ENCODE measurements at places on chromosomes 12 and 14.

GRCh38 chr12:45887544-45887943 is 102.8 kb downstream of the SCAF11 start:
- DNase-seq: no peak

DNA sequence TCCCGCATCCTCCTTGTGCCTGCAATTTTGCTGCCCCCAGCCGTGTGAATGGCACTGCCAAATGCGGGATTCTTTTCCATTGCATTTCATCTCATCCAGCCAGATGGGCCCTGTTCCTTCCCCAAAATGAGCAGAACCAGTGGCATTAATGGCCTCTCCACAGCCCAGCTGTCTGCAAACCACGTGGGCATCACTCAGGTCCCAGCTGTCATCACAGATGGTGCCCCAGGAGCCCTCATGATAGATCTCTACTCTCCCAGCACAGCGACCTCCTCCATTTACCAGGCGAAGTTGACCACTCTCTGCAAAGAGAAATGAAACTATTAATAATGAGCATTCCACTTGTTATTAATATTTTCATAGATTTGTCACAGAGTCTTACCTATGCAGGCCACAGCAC is 17.1 kb downstream of the CD163 start:
- DNase-seq: no peak

DNA sequence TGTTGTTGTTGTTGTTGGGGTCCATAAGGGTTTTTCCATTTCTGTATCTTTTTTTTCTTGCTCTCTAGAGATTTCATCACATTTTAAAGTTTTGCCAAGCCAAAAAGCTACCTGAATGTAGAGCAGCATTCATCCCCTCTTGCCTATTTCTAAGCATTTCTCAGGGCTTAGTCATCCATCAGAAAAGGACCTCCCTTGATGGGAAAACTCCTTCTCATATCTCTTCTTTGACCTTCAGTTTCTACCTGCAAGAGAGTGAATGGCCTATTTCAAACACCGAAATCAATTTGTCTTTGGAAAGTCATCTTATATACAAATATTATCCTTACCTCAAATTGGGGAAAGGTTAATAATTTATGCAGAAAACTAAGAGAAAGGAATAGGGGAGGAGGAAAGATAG is 4.5 kb downstream of the MYBPC1 start:
- no peak for DNase-seq

- no peak for DNase-seq
Observed at GRCh38 chr12:86286119-86286518, 29.9 kb upstream of the MGAT4C start.

DNA sequence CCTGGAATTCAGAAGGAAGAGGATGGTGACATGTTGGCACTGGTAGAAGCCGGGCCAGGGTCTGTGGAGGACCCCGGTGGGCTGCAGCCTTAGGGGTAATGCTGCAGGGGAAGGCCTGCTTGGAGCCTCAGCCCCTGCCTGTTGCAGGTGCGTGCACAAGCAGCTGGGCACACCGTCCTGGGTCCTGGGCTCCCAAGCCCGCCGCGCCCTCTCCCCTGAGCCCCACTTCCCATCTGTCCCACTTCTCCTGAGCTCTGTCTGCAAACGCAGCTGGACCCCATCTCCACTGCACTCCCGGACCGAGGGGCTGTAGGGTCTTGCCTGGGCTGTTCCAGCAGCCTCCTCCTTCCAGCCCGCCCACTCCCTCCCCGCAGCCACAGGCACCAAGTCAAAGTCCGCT is 116.8 kb downstream of the GLT1D1 start:
- no peak for DNase-seq

DNA sequence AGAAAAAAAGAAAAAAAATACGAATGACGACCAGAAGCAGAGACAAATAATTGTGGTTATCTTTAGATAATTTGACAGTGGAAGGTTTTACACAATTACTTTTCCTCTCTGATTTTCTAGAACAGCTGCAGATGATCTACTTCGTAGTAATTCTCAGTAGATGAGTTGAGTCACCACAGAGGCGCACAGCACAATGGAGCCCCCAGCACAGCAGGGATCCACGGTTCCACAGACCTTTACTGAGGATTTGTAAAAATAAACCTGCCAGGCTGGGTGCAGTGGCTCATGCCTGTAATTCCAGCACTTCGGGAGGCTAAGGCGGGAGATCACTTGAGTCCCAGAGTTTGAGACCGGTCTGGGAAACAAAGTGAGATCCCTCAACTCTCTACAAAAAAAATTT is 29.3 kb downstream of the AMN start:
- no peak for DNase-seq

- DNase-seq: no peak
Observed at GRCh38 chr14:61187196-61187905, 93.8 kb downstream of the TMEM30B start.

DNA sequence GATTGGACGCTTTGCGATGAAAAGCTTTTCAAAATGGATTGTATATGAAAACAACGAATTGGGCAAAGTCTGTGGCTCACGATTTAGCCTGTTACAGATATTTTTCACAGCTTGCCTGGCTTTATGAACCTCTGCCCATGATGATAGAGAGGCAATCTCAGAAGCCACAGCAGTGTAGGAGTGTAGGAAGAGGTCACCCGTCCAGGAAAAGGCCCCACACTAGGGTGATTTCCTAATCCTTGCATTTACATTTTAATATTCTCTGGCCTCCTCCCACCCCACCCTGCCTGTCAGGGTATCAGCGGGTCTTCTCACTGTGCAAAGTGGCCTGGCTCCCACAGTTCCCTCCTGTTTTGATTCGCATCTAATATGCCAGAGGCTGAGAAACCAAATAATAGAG is 81.8 kb upstream of the FOXN3 start:
- no peak for DNase-seq

DNA sequence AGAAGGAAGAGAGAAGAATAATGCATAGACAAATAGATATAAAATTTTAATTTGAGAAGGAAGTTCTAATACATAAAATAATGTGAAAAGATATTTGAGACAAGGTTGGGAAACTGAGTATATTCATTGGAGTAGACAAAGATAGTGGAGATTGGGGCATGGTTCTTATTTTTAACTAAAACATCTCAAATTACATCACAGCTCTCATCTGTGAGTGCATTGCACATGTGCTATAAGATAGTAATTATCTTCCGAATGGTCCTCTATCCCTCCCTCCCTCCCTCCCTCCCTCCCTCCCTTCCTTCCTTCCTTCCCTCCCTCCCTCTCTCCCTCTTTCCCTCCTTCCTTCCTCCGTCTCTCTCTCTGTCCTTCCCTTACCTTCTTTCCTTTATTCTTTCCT is 1104.0 kb upstream of the FLRT2 start:
- DNase-seq: no peak

- DNase-seq: no peak
Observed at GRCh38 chr12:119914666-119915065, 37.5 kb upstream of the CIT start.

DNA sequence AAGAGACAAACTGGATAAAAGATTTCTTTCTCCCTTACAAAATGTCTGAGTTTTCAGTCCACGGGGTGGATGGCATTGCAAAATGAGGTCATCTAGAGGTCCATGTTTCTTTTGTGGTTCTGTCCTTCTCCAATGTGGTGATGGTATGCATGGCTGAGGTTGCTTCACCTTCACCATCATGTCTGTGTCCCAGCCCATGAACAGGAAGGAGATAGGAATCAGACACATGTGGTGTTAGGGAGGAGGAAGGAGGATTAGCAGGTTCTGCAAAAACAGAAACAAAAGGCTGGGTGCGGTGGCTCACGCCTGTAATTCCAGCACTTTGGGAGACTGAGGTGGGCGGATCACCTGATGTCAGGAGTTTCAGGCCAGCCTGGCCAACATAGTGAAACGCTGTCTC is 11.0 kb upstream of the AEBP2 start:
- no peak for DNase-seq

GRCh38 chr14:75140620-75141019 is 13.8 kb upstream of the NEK9 start:
- no peak for DNase-seq

- DNase-seq: no peak
Observed at GRCh38 chr12:109192358-109192757, 76.0 kb downstream of the ACACB start.

GRCh38 chr14:31270196-31270772 is 62.7 kb upstream of the HECTD1 start:
- DNase-seq: no peak

GRCh38 chr12:131387281-131388163 is 323.4 kb upstream of the SFSWAP start:
- DNase-seq: no peak

DNA sequence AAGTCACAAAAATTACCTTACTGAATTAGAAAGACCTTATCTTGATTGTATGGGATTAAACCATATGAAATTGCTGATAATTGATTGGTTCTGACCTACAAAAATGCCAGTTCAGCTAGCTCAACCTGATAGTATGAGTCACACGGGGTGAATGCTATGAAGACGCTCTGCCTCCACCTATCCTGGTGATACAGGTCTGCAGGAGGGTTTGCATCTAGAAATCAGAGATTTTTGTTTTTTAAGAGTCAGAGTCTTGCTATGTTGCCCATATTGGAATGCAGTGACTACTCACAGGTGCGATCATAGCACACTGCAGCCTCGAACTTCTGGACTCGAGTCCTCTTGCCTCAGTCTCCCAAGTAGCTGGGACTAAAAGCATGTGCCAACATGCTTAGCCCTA is 120.4 kb downstream of the HMGA2 start:
- no peak for DNase-seq

GRCh38 chr12:39127401-39127800 is 222.0 kb upstream of the CPNE8 start:
- no peak for DNase-seq

DNA sequence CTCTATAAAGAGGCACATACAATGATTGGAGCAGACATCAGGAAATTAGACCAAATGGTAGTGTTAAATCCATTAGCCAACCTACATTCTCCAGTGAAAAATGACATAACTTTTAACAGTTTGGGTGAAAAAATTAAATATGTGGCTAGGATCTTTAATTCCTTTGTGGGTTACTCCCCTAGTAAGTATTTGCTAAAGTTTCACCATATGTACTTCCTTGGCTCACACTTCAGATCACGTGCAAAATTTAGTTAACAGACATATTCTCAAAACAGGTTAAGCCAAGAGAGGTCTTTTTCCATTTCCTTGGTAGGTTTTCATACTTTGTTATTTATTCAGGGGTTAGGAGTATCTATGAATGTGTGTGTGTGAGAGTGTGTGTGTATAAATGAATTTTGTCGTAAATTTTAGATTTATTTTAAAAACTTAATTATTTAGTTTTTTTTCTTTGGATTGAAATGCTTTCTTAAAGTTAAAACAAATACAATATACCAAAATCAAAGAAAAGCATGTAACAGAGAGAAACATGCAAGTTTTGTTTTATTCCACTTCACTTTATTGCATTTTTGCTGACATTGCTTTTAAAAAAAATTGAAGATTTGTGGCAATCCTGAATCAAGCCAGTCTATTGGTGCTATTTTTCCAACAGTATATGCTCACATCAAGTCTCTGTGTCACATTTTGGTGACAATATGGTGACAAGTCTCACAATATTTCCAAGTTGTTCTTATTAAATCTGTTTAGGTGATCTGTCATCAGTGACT is 258.7 kb downstream of the FLRT2 start:
- DNase-seq: no peak

DNA sequence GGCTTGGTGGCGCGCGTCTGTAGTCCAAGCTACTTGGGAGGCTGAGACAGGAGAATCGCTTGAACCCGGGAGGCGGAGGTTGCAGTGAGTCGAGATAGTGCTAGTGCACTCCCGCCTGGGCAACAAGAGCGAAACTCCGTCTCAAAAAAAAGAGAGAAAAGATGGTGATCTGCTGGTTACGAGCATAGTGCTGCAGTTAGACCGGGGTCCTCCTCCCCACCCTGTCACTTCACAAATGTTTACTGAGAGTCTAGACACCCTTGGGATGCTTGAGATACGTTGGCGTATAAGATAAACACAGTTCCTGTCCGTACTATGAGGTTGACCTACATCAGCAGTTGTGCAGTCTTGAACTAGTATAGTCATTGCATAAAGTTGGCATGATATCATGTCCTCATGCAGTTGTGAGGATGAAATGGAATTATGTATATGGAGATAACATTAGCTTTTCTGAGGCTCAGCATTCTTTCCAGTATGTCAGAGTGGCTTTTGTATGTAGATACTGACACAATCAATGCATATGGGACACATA is 787 bp downstream of the ACAD10 start:
- no peak for DNase-seq

- peak; percentile 0 for DNase-seq
Observed at GRCh38 chr12:12645485-12645884, 33.8 kb downstream of the CREBL2 start.

GRCh38 chr12:25932971-25933370 is 25.5 kb upstream of the RASSF8 start:
- DNase-seq: no peak

- no peak for DNase-seq
Observed at GRCh38 chr12:128018067-128018466, 248.9 kb upstream of the TMEM132C start.

GRCh38 chr14:102965282-102965681 is 42.8 kb downstream of the AMN start:
- no peak for DNase-seq

GRCh38 chr12:55927588-55928502 is at the start of gene PYM1:
PYM1 (minus strand) TSS chr12:55927894; CDS start chr12:55927761, 133 bp downstream.
- no peak for DNase-seq

DNA sequence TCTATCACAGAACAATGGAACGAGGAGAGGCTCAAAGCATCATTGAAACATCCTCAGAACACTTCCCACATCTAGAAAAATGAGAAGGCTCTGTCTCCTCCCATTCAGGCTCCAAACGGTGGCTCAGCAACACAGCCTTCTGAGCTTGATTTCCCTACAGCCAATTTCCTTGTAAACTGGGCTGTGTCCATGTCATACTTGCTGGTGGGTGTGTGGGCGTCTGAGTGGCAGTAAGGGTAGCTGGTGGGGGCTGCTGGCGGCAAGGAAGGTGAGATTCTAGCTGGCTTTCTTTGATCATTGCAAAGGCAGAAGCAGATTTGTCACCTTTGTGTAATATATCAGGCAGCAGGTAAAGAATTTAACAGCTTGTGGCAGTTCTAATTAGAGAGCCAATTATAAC is 163.7 kb downstream of the CALM1 start:
- no peak for DNase-seq

DNA sequence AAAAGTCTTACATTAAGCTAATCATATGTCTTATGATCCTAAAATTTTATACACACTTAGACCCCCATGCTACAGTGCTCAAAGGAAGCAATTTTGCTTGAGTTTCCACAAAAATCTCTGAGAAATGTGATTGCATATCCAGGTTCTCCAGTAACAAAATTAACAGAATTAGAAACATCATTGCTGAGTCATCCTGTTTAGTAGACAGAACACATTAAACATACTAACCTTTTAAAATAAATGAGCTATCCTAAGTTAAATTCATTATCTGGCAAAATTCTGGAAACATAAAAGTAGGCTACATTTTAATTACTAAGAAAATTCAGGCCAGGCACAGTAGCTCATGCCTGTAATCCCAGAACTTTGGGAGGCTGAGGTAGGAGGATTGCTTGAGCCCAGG is 94.7 kb downstream of the DENND5B start:
- DNase-seq: no peak

DNA sequence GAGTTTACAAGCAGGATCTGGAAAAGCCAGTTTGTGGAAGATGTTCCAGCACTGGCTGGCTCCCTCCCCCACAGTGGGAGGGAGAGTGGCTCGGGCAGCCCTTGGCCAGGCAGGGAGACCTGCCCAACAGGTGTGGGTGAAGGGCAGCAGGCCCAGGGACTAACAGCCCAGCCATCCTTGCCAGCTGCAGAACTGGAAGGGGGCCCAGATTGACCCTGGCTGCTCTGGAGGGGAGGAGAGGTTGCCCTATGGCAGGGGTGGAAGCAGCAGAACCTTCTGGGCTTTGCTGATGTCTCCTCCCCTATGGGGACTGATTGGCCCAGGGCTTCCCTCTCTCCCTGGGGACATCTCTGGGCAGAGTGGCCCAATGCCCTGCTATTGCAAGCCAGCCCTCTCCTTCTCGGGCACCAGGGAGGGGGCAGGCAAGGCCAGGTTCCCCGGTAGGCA is 20.5 kb downstream of the IRF2BPL start:
- DNase-seq: no peak

Data from NCI-H1436 (cell line).